Astrocyte (in vitro differentiated cells and primary cell): ENCODE measurements at places on chromosomes 6 and 20. TPM values are rescaled to one million over a fixed set of nuclear protein-coding genes. Genes with fewer than 3 reads are reported as not detected.

Gene TRAPPC3L
- total RNA-seq, result not detected in 2 replicates

Gene HLA-DQB1
- total RNA-seq, result 3.7 and 4.1 TPM in 2 replicates

Gene MMS22L
- total RNA-seq, result 7.2 and 7.6 TPM in 2 replicates

Gene C20orf144
- total RNA-seq, result 0.16 TPM in 1 of 2 replicates, not detected in the other

GRCh38 chr6:91305755-91306154 lies 718.9 kb upstream of the MAP3K7 start:
- DNase-seq, result no peak

- no peak for DNase-seq
Measured at GRCh38 chr20:7410150-7410549, 530.1 kb downstream of the HAO1 start.

DNA sequence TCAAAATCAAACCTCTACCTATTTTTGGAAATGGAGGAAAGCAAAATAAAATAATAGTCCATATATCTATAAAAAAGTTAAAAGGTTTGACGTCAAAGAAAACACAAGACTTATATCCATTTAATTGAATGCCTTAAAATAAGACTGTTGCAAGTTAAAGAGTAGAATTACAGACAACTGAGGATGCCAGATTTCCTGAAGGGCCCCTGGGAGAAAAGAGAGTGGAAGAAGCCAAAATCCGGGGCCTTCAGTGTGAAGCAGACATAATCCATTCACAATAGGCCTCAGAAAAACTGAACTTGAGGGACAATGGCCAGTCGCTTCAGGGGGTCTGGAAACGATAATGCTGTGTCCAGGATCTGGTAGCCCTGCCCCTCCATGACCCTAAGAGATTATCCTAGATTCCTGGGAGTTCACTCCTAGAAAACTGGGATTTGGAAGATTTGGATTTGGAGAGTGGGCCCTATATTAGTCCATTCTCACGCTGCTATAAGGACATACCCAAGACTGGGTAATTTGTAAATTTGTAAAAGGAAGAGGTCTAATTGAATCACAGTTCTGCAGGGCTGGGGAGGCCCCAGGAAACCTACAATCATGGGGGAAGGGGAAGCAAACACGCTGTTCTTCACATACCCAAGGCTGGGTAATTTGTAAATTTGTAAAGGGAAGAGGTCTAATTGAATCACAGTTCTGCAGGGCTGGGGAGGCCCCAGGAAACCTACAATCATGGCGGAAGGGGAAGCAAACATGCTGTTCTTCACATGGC lies 94.0 kb upstream of the SLC2A12 start:
- DNase-seq, result no peak

DNA sequence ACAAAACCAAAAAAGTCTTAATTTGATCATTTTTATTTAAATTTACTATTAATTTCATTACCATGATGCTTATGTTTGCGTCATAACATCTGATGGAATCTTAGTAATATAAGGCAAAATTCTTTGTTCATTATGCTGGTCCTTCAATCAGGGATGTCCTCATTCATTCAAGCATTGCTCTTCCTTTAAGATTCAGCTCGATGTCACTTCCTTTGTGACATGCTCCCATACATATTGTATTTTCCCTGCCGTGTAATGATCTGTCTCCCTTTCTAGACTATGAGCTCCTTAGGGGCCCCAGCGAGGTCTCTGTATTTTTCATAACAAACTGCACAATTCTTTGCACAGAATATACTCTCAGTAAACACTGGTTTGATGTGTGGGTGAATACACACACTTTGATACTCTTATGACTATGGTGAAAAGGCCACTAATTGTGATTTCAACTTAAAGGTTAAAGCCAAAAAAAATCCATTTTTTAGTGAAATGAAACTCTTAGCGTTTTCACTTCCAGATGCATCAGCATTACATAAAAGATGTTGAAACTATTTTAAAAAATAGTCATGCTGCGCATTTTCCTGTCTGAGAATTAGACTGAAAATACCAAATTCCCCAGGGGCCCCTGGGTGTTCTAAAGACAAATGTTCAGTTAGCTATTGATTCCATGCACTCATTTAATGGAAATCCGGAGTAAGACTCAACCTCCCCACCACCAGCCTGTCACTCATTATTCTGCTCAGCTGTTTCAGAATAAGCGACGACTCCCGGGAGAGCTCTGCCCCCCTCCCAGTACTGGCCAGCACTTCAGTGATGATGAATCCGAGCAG lies 169.7 kb downstream of the ATXN1 start:
- DNase-seq, result no peak

DNA sequence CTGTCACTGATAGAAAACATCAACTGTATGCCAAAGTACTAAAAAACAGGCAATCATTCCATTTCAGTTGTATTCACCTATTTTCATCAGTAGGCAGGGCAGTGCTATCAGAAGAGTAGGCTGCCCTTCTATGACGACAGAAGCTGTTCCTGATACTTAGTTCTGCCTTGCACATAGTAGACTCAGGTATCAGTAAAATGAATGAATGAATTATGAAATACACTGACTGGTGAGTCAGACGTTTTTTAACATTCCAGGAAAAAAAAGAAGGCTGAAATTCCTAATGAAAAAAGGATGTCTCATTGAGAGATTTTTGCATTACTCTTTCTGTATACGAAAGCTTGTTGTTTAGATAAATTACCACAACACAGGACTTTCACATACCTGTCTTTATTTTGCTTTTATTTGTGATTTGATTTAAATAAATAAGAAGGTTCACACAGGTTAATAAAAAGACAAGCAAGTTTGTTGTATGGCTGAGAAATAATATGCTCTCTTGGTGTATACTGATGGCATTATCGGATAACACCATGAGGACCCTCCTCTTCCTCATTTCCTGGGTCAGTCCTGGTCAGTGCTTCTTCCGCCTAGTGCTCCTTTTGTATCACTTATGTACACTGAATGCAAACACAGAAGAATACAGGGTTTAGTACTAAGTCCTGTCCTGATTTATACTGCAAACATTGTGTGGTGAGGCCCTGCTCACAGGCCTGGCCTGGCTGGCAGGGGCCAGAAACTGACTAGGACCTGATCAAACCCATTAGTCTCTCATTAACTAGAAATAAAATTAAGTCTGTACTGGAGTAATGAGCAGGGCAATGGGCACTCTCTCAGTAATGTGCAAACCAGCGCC lies 39.4 kb upstream of the SPDEF start:
- DNase-seq, result peak; percentile 39

GRCh38 chr6:165245287-165245686 lies 64.1 kb downstream of the C6orf118 start:
- peak; percentile 18 for DNase-seq

- no peak for DNase-seq
Measured at GRCh38 chr6:155075930-155076695, 81.0 kb downstream of the TIAM2 start.

DNA sequence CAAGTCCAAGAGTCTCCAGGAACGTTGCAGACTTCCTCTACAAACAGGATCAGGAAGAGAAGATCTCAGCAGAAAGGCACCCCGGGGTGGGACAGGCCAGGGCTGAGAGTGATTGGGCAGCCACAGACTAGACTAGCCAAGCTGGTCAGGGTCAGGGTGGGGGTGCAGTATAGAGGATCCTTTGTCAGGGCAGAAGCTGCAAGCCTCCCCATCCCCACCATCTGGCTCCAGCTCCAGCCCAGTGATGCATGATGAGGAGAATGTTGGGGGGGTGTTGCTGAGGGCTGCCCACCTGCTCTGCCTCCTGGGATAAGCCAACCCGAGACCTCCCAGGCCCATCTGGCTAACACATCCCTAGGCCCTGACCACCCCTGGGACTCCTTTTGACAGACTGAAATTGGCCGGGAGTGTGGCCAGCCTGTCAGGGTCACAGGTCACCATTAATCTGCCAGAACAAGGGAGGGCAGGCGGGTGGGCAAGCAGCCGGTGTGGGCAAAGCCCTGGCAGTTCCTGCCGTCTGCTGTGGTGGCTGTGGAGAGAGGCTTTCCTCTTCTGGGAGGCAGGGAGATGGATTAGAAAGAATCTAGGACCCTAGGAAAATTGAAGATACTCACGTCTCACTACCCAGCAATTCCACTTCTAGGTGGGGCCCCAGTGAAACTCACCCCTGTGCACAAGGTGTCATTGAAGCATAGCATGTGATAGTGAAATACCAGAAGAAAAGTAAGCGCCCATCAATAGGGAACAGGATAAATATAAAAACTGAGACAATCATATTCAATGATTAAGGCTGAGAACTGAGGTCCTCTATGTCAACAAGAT lies 22.1 kb upstream of the SNTA1 start:
- no peak for DNase-seq
